MM.1S (cell line): ENCODE measurements at places on chromosomes 7 and 10.
A peak's percentile ranks its signal among the peaks of the same experiment; 100 is the strongest.

DNA sequence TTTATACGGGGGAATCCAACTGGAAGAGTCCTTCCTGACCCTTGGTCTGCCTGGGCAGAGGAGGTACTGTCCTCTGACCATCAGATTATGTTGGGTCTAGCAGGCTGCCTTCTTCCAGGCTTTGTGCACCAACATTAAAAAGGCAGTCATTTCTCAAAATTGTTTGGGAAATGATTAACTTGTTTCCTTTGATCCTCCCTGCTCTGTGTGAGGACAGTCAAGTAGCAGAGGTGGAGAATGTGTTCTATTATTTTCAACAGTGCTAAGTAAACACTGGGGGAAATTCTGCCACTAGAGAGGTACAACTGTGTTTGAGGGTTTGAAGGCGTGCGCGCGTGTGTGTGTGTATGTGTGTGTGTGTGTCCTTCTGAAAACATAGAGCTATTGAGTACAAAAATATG, 20.6 kb downstream of the ACSL5 start:
- DNase-seq, result no peak

- DNase-seq, result no peak
Measured at GRCh38 chr10:4086131-4086898, 301.3 kb upstream of the KLF6 start.

DNA sequence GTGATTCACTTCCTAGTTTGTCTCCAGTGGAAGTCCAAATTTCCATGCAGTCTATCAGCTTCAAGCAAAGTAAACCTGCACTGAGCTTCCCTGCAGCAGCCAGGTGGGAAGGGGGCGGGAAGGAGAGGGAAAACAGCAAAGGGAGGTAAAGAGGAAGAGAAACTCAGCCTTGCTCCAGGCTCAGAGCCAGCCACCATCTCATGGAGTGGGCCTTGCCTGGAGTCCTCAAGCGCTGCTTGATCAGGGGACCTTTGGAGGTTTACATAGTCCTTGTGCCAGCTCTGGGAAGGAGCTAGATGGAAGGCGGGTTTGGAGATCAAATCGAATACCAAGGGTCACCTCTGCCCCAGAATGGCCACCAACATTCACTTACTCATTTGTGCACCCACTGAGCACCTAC, 7.4 kb downstream of the CRTAC1 start:
- DNase-seq, result no peak

DNA sequence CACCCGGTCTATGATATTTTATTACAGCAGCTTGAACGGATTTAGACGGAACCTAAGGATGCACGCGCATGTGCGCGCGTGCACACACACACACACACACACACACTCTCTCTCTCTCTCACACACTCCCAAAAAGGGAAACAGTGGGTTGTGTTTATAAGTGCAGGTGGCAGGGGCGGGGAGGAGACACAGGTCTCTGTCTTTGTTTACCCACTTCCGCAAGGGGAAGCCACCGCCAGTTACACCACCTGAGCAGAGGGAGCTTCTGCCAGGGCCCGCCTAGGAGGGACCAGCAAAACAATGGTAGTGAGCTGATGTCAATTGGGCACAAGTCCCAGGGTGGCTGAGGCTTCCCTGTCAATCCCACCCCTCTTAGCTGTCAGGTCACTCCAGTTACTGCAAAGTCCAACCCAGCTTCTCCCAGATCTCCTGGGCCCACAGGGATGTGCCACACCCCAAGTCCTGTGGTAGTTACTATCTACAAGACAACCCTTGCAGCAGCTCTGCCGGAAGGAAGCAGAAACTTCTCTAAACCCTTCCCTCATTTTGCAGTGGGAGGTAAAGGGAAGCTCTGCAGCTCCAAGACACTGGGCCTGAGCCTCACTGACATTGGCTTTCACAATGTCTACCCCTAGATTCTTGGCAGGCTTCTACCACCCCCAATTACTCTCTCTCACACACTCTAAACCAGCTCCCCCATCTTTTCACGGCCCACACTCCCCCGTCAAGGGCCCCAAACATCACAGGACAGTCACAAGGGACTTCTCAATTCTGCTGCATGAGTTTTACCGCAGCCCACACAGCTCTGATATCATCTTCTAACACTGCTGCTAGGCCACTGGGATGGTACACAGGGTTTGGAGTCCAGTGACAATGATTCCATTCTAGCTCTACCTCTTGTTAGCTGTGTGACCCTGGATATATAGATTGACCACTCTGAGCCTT, 17.6 kb downstream of the ANXA11 start:
- DNase-seq, result peak; percentile 91

DNA sequence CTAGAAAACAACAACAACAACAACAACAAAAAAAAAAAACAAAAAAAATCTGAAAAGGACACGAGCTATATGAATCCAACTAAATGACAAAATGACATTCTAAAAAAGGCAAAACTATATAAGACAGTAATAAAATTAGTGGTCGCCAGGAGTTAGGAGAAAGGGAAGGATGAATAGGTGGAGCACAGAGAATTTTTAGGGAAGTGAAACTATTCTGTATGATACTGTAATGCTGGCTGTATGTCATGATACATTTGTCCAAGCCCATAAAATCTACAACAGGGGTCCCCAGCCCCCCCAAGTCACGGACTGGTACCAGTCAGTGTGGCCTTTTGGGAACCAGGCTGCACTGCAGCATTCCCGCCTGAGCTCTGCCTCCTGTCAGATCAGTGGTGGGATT, 2.8 kb upstream of the PUS7 start:
- DNase-seq, result no peak

GRCh38 chr7:43454936-43455518, 127.9 kb upstream of the STK17A start:
- peak; percentile 58 for DNase-seq

GRCh38 chr10:109902992-109903947, 20.0 kb downstream of the XPNPEP1 start:
- peak; percentile 81 for DNase-seq
